Activated T-helper 1 cell treated with Interleukin-2 at 50 U/mL for 16 hours (primary cell): ENCODE measurements at places on chromosomes 5 and 9.

DNA sequence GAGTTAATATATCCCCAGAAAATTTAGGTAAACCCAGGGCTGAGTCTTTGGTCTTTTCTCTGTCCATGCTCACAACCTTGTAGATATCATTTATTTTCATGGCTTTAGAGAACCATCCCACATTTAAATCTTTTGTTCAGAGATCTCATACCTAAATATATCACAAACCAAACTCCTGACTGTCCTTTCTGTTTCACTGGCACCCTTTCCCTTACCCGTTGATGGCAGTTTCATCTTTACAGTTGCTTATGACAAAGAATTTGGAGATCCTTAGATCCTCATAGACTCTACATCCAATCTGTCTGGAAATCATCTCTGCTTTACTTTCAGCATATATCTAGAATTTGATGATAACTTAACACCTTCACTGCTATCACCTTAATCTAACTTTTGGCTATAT is 19.2 kb downstream of the RNF180 start:
- no peak for DNase-seq

GRCh38 chr5:24703934-24704333 is 59.2 kb upstream of the CDH10 start:
- no peak for DNase-seq

DNA sequence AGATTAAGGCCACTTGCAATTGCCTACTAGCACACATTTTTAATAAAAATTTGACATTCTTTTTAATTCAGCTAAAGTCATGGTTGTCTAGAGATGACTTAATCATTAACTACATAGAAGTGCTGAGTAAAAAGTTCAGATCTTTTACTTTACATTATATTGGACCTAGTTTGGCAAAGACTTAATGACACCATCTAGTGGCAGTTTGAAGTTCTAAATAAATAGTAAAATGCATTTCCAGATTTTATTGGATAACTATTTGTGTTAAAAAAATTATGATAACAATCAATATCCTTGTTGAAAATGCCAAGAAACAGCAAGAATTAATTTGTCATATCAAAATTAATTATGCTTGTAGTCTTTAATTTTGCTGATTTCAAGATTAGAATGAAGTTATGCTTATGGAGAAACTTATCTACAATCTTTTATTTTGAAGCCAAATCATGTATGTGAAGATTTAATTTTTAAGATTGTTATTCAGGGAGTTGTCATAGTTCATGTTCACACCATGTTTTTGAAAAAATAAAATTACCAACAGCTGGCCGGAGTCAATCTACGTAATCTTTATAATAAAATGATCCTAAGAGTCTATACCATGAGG is 69.6 kb upstream of the PJA2 start:
- DNase-seq: no peak

DNA sequence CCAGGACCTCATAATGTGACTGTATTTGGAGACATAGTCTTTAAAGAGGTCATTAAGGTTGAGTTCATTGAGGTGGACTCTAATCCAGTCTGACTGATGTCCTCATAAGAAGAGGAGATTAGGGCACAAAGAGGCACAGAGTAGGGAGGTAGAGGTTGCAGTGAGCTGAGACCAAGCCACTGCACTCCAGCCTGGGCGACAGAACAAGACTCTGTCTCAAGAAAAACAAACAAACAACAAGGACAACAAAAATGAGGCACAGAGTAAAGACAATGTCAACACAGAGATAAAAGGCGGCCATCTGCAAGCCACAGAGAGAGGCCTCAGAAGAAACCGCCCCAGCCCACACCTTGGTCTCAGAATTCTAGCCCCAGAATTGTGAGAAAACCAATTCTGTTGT is 17.0 kb upstream of the TDRD7 start:
- no peak for DNase-seq

GRCh38 chr5:124342027-124342471 is 404.4 kb downstream of the ZNF608 start:
- DNase-seq: no peak

GRCh38 chr5:83000428-83000827 is 76.8 kb downstream of the TMEM167A start:
- no peak for DNase-seq

GRCh38 chr9:116855881-116856662 is 169.0 kb downstream of the TRIM32 start:
- no peak for DNase-seq

GRCh38 chr5:168055141-168055683 is 236.2 kb upstream of the WWC1 start:
- no peak for DNase-seq

DNA sequence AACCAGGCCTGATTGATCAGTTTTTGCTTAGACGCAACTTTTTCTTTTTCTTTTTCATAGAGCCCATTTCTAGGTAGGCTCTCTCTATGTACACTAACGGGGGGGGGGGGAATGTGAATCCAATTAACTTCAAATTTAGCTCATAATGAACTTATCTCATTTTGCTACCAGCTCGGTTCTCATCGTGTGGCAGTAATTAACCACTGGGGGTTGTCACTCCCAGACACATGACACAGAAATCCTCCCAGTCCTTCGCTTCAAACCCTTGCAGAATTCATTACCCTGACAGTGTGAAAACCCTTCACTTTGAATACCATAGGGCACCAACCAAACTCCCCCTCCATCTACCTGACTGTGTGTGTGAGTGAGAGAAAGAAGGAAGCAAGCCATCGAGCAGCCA is 144.2 kb downstream of the PAX5 start:
- no peak for DNase-seq

GRCh38 chr9:134811079-134811672 is 69.4 kb upstream of the FCN2 start:
- no peak for DNase-seq

- no peak for DNase-seq
These were observed 29.5 kb downstream of the MTAP start for GRCh38 chr9:21831841-21832509.

- no peak for DNase-seq
These were observed 117.9 kb downstream of the ANXA1 start for GRCh38 chr9:73269430-73270101.

DNA sequence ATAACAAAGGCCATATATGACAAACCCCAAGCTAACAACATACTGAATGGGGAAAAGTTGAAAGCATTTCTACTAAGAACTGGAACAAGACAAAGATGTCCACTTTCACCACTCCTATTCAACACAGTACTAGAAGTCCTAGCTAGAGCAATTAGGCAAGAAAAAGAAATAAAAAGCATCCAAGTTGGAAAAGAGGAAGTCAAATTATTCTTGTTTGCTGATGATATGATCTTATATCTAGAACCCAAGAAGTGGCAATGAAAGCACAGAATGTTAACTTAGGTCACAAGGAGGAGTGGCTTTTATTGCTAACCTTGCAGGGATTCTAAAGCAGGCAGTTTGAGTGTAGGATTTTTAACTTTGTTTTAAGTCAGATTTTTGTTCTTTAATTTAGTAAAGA is 35.3 kb upstream of the BARX1 start:
- no peak for DNase-seq

DNA sequence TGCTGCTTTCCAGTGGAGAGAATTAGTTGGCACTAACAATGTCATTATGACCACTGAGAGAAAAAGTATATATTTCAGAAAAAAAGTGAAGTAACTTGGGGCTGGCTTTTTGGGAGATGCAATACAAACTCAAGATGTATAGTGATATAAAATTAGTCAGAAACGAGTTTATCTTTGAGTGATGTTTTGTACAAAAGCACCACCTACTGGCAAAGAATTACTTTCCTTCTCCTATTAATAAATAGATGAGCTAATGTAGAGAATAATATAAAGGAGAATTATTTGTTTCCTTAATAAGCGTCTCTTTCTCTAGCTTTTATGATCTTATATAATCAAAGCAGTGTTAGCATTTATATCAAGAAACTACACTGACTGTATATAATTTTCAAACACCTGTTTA is 158.8 kb downstream of the MEF2C start:
- DNase-seq: no peak

- no peak for DNase-seq
These were observed 118.7 kb upstream of the NEK6 start for GRCh38 chr9:124139001-124139400.

GRCh38 chr9:136563646-136564325 is 17.9 kb upstream of the NOTCH1 start:
- DNase-seq: no peak

GRCh38 chr5:13780081-13780480 is 164.4 kb downstream of the DNAH5 start:
- DNase-seq: no peak

DNA sequence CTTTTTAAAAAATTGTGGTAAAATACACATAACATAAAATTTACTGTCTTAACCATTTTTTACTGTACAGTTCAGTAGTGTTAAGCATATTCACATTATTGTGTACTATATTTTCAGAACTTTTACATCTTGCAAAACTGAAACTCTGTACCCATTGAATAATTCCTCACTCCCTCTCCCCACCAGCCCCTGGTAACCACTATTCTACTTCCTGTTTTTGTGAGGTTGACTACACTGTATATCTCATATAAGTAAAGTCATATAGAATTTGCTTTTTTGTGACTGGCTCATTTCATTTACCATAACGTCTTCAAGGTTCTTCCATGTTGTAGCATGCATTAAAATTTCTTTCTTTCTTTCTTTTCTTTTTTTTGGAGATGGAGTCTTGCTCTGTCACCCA is 87.0 kb downstream of the LNPEP start:
- DNase-seq: no peak

GRCh38 chr5:10335711-10336470 is 17.6 kb upstream of the MARCHF6 start:
- DNase-seq: no peak

GRCh38 chr9:2015581-2016407 is 647 bp downstream of the SMARCA2 start:
- DNase-seq: peak; percentile 31

GRCh38 chr9:101706261-101706798 is 32.1 kb downstream of the GRIN3A start:
- no peak for DNase-seq
